MV-4-11 (cell line): ENCODE measurements at places on chromosomes 2 and 18.

- no peak for DNase-seq
These were observed 137.5 kb downstream of the PHLPP1 start for GRCh38 chr18:62852851-62853250.

GRCh38 chr18:43276491-43276890 is 799 bp downstream of the SYT4 start:
- DNase-seq = no peak

- no peak for DNase-seq
These were observed 17.8 kb downstream of the TRAK2 start for GRCh38 chr2:201433394-201433995.

- DNase-seq = peak; percentile 41
These were observed 44.2 kb upstream of the ITSN2 start for GRCh38 chr2:24404491-24404921.
